ENCODE measurements at places on chromosomes 13 and 19.

DNA sequence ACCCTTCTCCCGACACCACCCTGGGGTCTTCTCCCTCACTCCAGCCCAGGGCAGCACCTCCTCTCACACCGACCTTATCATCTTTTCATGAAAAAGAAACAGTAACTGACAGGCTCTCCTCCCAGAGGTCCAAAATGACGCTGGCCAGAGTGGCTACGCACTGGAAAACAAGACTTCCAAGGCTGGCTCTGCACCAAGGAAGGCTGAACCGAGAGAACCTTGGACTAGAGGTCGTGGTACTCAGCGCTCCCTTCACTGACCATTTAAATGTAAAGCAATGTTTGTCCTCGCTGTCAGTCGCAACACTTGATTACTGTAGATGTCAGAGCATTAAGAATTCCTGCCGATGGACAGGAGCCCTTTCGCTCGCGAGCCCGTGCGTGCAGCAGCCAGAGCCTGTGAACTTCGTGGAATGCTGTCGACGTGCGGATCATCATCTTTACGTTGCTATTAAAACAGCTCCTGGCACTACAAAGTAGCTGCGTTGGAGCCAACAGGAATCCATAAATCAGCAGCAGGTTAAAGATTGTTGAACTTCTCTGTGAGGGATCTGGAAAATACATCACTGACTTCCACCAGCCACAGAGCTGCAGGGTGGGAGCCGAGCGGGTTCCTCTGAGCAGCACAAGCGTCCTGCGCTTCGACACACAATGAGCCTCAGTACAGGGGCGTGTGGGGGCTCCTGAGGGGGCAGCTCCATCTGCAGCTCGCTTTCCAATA lies 125.5 kb upstream of the MCF2L start:
- DNase-seq = peak; percentile 8

DNA sequence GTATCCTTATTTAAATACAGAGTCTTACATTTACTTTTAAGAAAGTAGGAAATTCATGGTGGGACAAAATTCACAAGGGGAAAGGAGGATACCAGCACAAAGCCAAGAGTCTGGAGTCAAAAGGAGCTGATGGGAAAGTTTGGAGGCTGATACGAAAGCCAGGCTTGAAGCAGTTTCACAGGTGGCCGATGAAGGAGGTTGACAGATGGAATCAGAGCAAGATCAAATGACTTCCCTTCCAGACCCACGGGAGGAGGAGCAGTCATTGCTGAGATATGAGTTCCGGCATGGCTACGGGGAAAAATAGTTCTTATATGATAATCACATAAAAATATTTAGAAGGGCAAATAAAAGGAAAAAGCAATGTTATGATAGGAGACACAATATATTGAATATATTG lies 65.0 kb downstream of the DGKH start:
- peak; percentile 45 for DNase-seq

- DNase-seq = no peak
Observed at GRCh38 chr19:50875795-50876422, 2.7 kb downstream of the KLK2 start.

DNA sequence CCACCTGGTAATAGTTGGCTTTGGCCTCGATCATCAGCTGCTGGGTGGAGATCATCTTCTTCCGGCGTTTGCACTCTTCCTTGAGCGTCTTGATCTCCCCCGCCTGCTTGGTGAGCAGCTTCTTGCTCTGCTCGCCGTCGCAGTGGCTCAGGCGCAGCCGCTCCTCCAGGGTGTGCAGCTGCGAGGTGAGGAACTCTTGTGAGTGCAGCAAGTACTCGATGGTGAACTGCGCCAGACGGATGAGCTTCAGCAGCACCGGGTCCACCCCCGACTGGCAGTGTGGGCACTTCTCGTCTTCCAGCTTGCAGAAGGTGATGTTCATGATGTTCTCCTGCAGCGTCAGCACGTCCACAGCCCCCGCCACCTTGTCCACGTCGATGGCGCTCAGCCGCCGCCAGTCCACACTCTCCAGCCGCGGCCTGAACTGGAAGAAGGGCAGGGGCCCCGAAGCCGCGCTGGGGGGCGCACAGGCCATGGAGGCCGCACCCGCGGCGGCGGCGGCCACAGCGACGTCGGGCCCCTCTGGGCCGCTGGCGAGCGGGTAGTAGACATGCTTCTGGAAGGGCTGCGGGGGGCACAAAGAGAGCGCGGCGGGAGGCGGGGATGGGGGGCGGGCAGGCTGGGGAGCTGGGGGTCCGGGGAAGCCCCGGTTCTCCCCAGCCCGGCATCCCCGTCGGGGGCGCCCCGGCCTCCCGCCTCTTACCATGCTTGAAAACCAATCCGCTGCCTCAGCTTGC lies 3.0 kb downstream of the DZIP1 start:
- peak; percentile 33 for DNase-seq

Measured in tongue (tissue), 3 donors.